ENCODE measurements at places on chromosomes 6 and 20. TPM values are rescaled to one million over a fixed set of nuclear protein-coding genes. Genes with fewer than 3 reads are reported as not detected.

IRF4 gene
- not detected for total RNA-seq

TP53TG5 gene
- not detected for total RNA-seq

ASXL1 gene
- total RNA-seq, result 31.2 TPM

ARMH2 gene
- total RNA-seq, result not detected

GPX5 gene
- total RNA-seq, result not detected

OR2J3 gene
- not detected for total RNA-seq

ECT2L gene
- not detected for total RNA-seq

MCCD1 gene
- not detected for total RNA-seq

ASIP gene
- total RNA-seq, result not detected

WFDC12 gene
- total RNA-seq, result not detected

PGBD1 gene
- 5.9 TPM for total RNA-seq

ENPP5 gene
- total RNA-seq, result not detected

BTNL2 gene
- not detected for total RNA-seq

PTGIS gene
- 1.5 TPM for total RNA-seq

METTL24 gene
- not detected for total RNA-seq

CLDN20 gene
- total RNA-seq, result not detected

SIM1 gene
- total RNA-seq, result under 0.01 TPM

DLGAP4 gene
- total RNA-seq, result 19.8 TPM

MYLK4 gene
- 0.38 TPM for total RNA-seq

PRL gene
- not detected for total RNA-seq

KCNB1 gene
- total RNA-seq, result under 0.01 TPM

PPP1R16B gene
- total RNA-seq, result 135 TPM

TMEM200A gene
- 1.4 TPM for total RNA-seq

DYNLT2 gene
- 0.63 TPM for total RNA-seq

MLIP gene
- 13.5 TPM for total RNA-seq

MAK gene
- not detected for total RNA-seq

MYLK2 gene
- total RNA-seq, result 0.36 TPM

VSTM2L gene
- total RNA-seq, result 0.27 TPM

SLC22A2 gene
- total RNA-seq, result not detected

NRSN1 gene
- total RNA-seq, result not detected

GRM1 gene
- total RNA-seq, result under 0.01 TPM

FAM217A gene
- total RNA-seq, result not detected

Data from endothelial cell of coronary artery (primary cell).